Osteoblast (primary cell): ENCODE measurements at places on chromosomes 1 and 21. TPM values are rescaled to one million over a fixed set of nuclear protein-coding genes. Genes with fewer than 3 reads are reported as not detected.

- no peak for DNase-seq
Observed at GRCh38 chr1:30701258-30701633, 22.1 kb downstream of the MATN1 start.

GRCh38 chr1:215054266-215054665, 28.3 kb upstream of the KCNK2 start:
- no peak for DNase-seq

DNA sequence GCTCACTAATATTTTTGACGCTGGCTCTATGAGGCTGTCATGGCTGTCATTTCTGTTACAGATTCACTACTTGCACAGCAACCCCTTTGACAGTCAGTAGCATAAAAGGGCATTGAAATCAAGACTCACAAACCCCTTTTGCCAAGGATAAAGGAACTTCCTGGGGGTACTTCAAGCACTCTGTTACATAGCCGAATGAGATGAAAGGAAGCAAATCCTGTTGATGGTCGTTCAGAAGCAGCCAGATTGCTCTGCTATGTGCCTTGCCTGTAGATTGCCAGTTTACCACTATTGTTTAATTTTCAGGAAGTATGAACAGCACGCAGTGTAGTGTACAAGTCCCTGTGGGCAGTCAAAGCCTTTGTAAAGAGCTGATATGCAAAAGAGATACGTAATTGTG, 296.2 kb downstream of the LRRIQ3 start:
- no peak for DNase-seq

The KLHDC7A gene
- not detected in 2 replicates for total RNA-seq

The PINK1 gene
- 73.1 and 79.3 TPM in 2 replicates for total RNA-seq
